Heart right ventricle (tissue), 16 donors: ENCODE measurements at places on chromosomes 12 and 14.

DNA sequence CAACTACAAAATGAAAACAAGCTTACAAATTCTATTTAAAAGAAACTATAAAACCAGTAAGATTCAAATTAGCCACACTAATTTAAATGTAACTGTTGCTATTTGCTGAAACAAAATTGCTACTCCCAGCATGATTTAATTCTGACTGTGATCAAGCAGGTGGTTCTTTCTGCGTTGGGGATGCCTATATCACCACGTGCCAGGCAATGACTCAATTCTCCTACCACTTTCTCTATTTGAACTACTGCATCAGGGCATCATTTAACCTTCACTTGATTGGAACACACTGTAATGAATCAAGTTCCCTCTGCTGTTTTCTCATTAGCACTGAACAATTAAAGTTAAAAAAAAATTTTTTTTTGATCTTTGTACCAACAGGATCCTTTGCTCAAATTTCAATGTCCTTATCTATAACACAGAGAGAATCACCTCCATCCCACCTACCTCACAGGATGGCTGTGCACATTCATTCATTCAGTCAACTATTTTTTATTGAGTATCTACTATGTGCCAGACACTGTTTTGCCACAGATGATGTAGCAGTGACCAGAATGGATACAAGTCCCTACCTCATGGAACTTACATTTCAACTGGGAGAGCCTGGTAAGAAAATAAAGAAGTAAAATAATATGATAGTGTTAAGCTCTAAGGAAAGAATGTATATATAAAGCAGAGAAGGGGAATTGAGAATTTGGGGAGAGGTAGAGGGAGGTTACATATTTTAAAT, 8.0 kb upstream of the ACTN1 start:
- no peak for DNase-seq

DNA sequence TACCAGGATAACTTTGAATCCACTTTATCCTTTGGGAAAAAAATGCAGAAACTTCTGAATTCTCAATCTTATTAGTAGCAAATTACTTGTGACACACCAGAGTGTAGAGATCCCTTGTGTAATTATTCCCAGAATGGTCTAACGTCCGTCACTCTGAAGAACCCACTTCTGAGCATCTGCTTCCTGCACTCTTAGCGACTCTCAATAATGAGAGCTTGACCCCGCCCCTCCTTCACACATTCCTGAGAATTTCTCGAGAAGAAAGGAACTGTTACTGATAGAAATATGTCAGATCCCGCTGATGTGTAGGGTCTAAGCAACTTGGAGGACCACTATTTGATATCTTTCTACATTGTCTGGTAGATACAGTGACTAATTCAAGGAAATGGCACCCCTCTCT, 218.3 kb upstream of the PDZRN4 start:
- DNase-seq = no peak

GRCh38 chr12:105676694-105677093, 346.2 kb downstream of the C12orf75 start:
- peak; percentile 13 for DNase-seq

GRCh38 chr12:81094718-81095360, 17.0 kb downstream of the ACSS3 start:
- DNase-seq = no peak

DNA sequence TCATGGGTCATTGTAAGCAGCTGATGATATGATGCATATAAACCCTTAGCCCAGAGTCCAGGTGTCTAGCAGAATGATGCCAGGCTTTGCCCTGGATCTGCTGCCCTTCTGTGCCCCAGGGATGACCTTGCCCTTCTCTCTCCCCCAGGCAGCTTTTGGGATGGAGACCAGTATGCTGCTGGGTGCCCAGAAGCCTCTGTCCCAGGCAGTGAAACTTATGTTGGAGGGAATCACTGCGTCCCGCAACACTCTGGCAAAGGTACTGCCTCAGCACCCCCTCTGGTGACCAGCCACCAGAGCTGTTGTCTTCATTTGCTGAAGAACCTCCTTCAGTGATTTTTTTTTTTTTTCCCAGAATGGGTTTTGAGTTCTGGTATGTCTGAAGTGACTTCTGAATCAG, 23.3 kb downstream of the CYP46A1 start:
- no peak for DNase-seq

DNA sequence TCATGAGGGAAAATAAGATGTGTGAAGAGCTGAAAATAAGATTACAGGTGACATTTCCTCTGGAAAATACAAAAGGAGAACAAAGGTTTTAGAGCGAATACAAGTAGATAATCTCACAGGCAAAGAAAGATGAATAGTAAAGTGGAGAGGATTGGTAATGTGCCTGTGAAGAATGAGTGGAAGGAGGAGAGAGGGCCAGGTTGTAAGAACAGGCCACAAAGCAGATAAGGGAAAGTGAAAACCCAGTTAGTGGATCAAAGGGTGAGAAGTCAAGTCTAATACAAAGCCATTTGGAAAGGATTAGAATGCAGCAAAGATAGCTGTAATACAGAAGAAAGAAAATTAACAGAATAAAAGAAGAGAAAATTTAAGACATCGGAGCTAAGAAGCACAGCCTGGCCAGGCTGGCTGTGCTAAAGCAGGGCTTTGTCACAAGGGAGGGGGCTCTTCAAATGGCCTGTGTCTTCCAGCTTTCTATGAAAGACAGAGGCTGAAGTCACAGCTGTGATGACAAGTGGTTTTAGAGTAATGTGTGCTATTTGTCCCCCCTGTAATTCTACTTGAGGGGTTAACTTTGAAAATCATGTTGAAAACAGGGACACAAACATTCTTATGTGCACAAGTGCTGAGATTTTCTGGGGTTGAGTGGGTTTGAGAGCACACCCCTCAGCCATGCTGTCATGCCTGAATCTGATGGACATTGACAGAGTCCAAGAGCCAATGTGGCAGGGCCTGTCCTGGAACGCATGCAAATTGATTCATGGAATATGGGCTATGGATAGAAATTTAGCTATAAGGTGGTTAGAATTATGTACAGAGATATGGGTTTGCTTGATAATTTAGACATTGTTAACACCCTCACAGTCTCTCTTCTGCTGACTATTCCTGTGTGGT, 344.5 kb upstream of the NAV3 start:
- no peak for DNase-seq

- DNase-seq = no peak
Observed at GRCh38 chr12:105843986-105844760, 294.6 kb downstream of the NUAK1 start.

DNA sequence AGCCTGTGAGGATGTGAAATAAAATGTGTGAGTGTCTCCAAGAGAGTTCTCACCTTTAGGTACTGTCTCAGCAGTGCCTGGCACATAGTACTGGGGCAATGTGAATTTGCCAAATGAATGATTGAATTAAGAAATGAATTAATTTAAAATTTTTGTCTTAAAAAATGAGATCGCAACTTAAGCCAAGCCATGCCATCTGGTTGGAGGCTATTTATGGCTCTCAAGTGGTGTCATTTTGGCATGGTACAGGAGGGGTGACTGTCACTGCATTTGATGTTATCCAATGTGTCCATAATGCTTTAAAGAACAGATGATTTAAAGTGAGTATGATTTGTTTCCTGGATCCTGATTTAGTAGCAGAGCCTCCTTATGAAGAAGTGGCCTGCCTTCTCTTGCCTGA, 80.3 kb downstream of the SRGAP1 start:
- no peak for DNase-seq

- DNase-seq = no peak
Observed at GRCh38 chr12:32595251-32595650, 83.8 kb upstream of the DNM1L start.

GRCh38 chr12:121461048-121461447, 61.1 kb downstream of the RNF34 start:
- no peak for DNase-seq

DNA sequence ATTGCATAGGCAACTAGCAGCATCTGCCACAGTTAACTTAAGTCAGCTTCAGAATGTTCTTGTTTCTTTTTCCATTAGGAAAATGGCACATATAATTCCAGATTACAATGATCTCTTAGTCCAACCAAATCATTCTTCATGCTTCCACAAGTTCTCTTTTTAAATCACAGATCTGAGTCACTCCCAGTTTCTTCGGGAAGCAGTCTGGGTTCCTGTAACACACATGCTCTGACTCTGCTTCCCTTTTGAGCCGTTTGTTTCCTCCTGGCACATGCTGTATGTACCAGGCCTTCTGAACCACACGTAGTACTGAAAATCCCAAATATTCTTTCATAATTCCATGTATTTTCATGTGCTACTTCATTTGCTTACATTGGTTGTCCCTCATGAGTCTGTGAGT, 388.8 kb upstream of the PDE3A start:
- DNase-seq = no peak

DNA sequence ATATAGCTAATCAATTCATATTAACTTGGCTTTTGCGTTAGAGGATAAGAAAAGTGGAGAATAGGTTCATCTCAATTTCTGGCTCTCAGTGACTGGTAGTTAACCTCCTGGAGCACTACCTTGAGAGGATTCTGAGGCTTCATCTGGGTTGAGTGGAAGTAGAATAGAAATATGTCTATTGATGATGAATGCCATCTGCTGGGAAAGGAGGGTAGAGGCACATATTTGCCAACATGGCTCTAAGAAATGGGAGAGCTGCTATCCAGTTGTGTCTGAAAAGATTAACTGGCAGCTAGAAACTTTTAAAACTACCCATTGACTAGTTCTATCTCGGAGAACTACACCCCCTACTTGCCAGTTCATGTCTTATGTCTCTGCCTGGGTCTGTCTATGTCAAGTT, 530.1 kb downstream of the NRXN3 start:
- no peak for DNase-seq

GRCh38 chr12:21662122-21662792, 4.6 kb upstream of the LDHB start:
- DNase-seq = no peak

- no peak for DNase-seq
Observed at GRCh38 chr12:70467918-70468733, 102.0 kb downstream of the KCNMB4 start.

- DNase-seq = no peak
Observed at GRCh38 chr12:105510526-105510925, 180.0 kb downstream of the C12orf75 start.

GRCh38 chr12:110641521-110641920, 27.6 kb downstream of the TCTN1 start:
- DNase-seq = peak; percentile 37

GRCh38 chr14:22651586-22651985, 7.4 kb upstream of the OR6J1 start:
- no peak for DNase-seq

- no peak for DNase-seq
Observed at GRCh38 chr12:58367041-58367440, 425.7 kb downstream of the ATP23 start.

DNA sequence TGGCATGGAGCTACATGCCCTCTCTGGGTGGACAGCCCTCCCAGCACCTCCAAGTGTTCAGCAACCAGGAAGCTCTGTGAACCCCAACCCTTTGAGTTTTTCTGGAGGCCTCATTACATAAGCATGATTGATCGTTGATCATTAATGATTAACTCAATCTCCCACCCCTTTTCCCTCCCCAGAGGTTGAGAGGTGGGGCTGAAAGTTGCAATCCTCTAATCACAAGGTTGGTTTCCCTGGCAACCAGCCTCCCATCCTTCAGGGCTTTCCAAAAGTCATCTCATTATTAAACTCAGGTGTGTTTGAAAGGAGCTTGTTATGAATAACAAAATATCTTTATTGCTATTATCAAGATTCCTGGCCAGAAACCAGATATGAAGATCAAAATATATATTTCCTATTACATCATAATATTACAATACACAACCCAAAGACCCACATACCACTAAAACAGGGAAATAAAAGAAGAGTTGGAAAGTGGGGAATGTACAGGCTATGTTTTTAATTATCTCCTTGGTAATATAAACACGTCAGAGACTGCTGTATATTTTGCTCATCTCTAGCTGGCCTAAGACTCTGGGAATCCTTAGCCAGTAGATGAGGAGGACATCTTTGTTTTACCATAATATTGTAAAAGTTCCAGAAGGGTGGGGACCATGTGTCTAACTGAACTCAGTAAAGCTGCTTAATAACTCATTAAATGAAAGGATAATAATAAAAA, 73.6 kb downstream of the SSPN start:
- no peak for DNase-seq

- no peak for DNase-seq
Observed at GRCh38 chr12:72144553-72144952, 127.6 kb upstream of the TRHDE start.

DNA sequence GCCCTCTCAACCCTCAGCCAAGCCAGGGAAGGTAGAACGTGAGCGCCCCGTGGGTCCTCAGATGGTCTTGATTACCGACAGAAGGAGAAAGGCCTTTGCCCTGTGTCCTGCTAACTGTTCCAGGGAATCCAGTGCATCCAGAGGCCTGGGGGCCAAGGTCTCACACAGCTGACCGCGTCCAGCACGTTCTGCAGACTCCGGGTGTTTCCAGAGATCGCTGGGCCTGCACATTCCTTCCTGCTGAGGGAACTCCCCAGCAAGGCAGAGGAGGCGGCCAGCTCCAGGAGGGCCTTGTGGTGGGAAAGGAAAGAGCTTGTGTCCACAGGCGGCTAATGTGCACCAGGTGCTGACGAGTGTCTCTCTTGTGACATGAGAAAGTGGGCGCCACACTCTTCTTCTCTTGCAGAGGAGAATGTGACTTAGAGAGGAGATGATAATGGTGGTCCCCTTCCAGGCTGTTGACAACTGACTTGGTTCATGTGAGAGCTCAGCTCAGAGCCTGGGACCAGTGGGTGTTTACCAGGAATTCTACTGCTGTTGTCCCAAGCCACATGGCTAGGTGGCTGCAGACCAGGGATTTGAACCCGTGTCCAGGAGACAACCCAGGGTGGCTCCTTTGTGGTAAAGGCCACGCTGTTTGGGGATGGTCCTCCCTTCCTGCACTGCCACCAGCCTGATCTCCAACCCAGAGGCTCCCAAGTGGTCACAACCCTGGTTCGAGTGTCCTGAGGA, 46.8 kb upstream of the DLK1 start:
- peak; percentile 54 for DNase-seq

DNA sequence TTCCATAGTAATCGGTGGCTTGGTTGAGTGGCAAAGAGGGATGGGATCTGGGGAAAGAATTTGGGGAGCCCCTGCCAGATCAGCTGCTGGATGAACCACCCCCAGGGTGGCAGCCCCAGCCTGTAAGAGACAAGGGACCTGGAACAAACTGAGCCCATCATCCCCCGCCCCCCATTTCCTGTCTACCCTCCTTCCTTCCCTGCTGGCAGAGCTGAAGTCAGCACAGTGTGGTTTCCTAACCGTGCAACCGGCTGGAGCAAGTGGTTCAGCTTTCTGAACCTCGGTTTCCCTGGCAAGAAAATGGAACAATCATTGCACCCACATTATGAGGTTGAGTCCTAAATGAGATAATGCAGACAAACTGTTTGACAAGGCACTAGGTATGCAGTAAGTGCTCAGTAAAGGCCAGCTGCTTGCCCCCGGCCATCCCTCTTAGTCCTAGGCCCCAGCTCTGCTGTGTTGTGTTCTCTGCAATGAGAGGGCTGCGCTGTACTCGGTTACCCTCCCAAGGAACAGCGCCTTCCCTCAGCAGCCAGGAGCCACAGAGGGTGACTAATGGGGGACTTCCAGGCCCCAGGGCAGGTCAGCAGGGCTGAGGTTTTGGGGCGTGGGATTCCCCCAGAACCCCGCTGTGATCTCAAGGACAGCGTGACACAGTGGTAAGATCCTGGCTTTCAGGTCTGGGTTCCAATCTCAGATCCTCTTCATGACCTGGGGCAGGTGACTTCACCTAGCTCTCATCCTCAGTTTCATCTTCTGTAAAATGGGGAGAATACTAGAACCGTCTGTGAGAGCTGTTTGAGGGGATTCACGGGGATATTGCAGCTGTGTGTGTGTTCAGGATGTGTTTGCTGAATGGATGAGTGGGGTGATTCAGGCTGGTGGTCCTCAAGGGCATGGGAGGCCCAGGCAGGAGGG, 16.5 kb downstream of the SELPLG start:
- DNase-seq = no peak

GRCh38 chr12:240566-240965, 22.1 kb downstream of the SLC6A13 start:
- no peak for DNase-seq
